ENCODE measurements at places on chromosomes 11 and 22.

DNA sequence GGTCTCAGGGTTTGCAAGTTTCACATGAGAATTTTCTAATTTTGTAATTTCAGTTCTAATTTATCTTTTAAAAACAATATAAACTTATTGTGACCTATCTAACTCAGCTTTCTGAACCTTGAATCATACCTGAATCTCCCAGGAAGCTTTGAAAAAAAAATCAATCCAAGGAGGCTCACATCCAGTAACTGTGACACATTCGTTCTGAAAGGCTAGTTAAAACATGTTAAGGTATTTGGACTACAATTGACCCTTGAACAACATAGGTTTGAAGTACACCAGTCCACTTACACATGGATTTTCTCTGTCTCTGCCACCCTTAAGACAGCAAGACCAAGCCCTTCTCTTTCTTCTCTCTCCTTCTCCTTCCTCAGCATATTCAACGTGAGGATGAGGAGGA is 40.0 kb downstream of the DDI1 start:
- DNase-seq, result no peak

- DNase-seq, result no peak
Observed at GRCh38 chr11:118358071-118358470, 1.3 kb upstream of the UBE4A start.

- no peak for DNase-seq
Observed at GRCh38 chr11:70490723-70491558, 92.6 kb downstream of the CTTN start.

- DNase-seq, result no peak
Observed at GRCh38 chr11:12169822-12170221, 59.4 kb downstream of the MICAL2 start.

GRCh38 chr11:131463162-131463561 is 92.7 kb downstream of the NTM start:
- no peak for DNase-seq

DNA sequence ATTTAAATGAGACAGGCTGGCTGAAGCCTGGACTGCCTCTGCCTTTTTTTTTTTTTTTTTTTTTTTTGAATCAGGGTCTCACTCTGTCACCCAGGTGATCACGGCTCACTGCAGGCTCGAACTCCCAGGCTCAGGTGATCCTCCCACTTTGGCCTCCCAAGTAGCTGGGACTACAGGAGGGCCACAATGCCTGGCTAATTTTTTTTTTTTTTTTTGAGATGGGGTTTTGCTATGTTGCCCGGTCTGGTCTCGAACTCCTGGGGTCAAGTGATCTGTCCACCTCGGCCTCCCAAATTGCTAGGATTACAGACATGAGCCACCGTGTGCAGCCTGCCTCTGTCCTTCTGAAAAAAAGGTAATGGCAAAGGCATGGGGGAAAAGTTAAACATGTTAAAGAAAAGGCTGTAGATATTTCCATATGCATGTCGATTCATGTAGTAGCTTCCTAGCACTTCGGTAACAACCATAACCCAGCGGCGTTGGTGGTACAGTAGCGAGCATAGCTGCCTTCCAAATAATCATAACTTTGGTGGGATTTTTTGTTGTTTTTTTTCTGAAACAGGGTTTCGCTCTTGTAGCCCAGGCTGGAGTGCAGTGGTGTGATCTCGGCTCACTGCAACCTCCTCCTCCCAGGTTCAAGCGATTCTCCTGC is 48.8 kb downstream of the MCHR1 start:
- no peak for DNase-seq

Measured in NCI-H2107 (cell line).